D721Med (cell line): ENCODE measurements at places on chromosomes 7 and 10.

- DNase-seq, result no peak
Measured at GRCh38 chr7:150986099-150986512, 4.7 kb upstream of the NOS3 start.

- DNase-seq, result no peak
Measured at GRCh38 chr10:391847-392704, 256.8 kb downstream of the ZMYND11 start.

- DNase-seq, result no peak
Measured at GRCh38 chr10:6069081-6069931, 7.1 kb upstream of the IL2RA start.

- no peak for DNase-seq
Measured at GRCh38 chr7:32890010-32890792, 1.4 kb downstream of the KBTBD2 start.

- no peak for DNase-seq
Measured at GRCh38 chr10:20372748-20373147, 524.4 kb downstream of the NEBL start.
